ENCODE measurements at places on chromosomes 5 and 9.

GRCh38 chr5:140953234-140953633 lies 13.0 kb upstream of the PCDHAC2 start:
- DNase-seq: no peak

DNA sequence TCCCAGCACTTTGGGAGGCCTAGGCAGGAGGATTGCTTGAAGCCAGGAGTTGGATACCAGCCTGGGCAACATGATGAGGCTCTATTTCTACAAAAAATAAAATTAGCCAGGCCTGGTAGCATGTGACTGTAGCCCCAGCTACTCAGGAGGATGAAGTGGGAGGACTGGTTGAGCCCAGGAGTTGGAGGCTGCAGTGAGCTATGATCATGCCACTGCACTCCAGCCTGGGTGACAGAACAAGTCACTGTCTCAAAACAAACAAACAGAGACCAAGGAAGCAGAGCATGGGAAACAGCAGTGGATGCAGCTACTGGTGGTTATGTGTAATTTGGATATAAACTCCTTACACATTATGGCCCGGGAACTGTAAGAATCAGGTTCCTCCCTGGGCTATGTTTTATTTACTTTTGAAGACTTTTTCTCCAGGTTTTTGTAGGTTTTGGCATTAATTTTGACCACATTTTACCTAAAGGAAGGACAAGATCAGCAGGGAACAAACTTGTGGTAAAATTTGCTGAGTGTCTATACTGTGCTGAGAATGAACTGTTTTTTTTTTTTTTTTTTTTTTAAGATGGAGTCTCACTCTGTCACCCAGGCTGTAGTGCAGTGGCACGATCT lies 8.3 kb downstream of the KIF2A start:
- DNase-seq: no peak

DNA sequence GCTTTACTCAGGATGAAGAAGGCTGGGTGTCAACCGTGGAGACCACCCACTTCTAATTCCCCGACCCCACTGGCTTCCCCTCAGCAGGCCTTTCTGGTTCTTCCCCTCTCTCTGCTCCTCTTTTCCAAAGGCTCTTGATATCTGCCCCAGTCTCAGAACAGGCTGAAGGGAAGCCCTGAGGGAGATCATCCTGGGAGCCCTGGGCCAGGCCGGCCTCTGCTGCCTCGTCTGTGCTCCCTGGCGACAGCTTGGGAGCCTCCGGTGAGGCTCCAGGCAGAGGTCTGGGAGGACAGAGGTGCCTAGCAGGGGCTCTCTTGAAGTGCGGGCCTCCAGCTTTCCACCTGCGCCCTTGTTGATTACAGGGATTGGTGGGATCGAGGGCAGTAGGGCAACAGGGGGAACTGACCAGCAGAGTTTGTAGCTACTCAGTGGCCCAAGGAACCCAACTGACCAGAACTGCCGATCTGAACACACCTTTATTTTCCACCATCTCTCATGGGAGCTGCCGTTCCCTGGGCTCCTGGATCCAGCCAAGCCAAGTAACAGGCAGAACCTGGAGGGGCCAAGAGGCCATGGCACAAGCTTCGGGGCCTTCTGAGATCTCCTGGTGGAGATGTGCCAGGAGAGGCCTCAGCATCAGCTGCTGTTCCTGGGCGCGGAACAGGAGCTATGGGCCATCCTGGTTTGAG lies 198.5 kb downstream of the CACNA1B start:
- no peak for DNase-seq

DNA sequence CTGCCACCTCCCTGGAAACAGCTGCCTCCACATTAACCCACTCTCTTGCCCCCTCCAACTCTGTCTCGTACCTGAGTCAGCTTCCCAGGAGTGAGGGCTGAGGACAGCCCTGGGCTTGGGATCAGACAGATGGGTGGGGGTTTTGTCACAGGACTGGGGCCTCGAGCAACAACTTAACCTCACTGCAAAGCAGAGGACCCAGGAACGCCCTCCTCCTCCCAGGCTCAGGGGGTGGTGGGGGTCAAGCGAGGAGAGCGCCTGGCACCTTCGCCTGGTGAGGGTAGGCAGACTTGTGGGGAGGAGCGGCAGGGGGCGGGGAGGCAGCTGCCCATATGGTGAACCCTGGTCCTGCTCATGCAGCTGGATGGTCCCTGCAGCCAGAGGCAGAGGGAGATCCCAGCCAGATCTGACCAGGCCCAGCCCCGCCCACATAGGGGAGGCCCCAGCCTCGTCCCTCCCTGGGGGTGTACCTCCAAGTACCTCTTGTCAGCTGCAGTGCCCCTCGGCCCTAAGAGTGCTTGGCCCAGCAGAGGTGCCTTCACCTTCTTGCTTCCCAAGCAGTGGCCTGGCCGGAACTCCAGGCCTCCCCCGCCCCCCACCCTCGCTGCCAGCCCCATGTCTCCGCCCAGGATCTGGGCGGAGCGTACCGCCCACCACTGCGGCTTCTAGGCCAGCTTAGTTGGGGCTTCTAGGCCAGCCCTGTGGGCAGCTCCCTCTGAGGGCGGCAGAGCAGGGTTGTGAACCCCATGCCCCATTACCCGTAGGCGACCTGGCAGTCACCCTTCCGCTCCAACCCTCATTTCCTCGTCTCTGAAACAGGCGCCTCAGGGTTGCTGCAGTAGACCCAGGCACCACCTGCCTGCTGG lies at the start of gene SARDH:
SARDH (minus strand) TSS at position 579 of the 866 bp plus-strand sequence. CDS start 4,179 bp downstream, outside the sequence.
- DNase-seq: peak; percentile 53

- no peak for DNase-seq
These were observed 11.1 kb downstream of the SPRY4 start for GRCh38 chr5:142313682-142314081.

- no peak for DNase-seq
These were observed 284.8 kb downstream of the CTNND2 start for GRCh38 chr5:11619339-11620024.

DNA sequence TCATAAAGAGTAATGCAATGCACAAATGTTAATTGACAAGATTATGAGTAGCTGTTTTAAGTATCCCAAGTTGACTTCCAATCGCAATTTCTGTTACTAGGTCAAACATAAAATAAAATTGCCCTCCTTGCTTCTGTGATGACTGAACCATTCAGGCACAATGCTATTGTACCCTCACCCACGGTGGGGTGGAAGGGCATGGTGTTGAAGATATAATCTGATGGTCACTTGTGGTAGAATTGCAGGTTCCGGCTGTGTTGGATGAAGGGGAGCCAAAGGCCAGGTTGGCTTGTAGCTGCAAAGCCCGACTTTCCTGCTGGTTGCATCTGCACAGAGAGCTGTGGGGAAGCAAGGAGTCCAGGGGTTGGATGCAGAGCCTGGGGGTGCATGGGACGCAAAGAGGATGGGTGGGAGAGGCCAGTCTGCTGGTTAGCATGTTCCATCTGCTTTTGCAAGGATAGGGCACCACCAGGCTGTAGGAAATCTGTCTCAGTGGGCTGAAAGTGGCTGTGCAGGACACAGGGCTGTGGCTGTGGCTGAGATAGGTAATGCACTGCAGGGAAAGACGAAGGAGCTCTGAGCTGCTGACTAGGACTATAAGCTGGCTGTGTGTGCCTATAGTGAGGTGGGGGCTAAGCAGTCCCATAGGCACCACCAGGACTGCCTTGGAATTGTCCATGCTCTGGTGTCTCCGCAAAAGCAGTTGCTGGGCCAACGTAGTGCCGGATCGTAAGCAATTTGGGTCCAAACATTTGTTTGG lies 31.5 kb upstream of the PUM3 start:
- no peak for DNase-seq

GRCh38 chr5:112919972-112920371 lies 2.1 kb downstream of the REEP5 start:
- no peak for DNase-seq

DNA sequence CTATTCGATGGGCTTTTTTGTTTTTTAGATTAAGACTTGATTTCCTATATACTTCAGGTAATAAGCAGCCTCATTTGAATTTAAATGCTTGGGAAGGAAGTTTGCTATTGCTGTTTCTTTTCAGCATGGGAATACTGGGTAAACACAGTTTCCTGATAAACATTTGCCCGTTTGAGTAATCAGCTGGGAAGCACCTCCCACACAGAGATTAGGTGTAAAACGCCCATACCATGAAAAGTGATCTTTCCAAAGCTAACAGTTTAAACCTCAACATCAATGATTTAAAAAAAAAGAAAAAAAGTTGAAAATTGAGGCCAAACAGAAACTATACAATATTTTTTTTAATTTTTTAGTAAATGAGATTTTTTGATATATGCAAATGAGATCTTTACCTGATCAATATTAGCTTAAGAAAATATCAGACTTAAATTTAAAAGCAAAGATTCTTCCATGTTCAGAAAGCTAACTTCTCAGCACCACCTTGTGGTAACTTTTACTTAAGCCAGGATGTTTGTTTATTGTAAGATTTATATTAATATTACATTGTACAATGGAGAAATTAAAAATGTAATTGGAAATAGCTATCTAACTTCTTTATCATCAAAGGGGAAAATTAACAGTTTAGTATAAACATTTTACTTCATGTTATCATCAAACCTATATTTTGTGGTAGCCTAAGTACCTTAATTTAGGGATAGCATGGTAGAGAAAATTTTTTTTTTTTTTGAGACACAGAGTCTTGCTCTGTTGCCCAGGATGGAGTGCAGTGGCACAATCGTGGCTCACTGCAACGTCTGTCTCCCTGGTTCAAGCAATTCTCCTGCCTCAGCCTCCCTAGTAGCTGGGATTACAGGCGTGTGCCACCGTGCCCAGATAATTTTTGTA lies 39.8 kb downstream of the F2RL2 start:
- peak; percentile 33 for DNase-seq

DNA sequence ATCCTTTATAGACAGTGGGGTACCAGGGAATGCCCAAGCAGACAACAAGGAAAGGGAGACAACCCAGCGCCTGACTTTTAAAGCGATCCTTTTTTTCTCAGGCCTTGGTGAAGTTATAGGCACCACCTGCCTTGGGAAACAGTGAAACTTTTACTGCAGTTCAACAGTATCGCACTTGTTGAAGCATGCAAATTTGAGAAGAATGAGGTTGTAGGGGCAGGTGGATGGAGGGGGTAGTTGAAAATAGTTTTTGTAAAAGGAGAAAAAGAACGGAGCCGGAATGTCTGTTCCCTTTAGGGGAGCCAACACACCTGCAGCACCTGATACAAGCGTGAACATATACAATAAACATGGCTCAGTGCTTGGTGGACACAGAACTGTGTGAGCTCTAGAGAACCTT lies 190.2 kb upstream of the NR3C1 start:
- no peak for DNase-seq

- no peak for DNase-seq
These were observed 397.2 kb upstream of the DAB2 start for GRCh38 chr5:39822020-39822419.

GRCh38 chr9:12694013-12694412 lies 828 bp downstream of the TYRP1 start:
- no peak for DNase-seq

DNA sequence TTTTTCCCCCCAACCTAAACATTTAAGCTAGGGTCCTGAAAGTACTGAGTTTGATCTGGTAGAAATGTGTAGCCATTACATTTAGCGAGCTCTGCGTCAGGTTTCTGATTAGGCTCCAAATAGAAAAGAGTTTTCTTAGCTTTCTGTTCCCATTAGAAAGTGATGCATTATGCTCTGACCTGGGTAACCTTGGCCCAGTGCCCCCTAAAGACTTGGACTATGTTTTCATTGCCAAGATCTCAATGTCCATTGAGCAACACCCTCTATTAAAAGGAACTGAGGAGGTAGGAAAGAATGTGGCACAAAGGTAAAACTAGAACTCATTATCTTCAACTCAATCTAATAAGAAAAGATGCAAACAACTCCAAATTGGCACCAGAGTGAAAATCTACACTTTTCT lies 358.9 kb upstream of the PCSK5 start:
- no peak for DNase-seq

GRCh38 chr5:156826150-156826549 lies 23.9 kb upstream of the PPP1R2B start:
- no peak for DNase-seq

DNA sequence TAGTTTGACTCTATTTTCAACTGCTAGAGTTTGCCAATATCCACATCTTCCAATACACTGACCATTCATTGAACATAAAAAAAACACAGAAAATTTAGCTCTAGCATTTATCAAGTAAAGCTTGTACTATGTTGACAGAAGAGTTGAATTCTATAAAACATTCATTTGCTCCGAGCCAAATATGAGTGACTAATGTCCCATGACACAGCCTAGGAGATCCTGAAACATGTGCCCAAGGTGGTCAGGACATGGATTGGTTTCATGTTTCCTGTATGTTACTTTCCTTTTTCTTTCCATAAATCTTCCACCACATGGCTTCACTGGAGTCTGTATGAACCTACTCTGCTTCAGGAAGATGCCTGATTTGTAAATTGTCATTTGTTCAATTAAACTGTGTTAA lies 122.4 kb upstream of the PRDM9 start:
- DNase-seq: no peak

- DNase-seq: peak; percentile 25
These were observed 84.7 kb upstream of the SLCO6A1 start for GRCh38 chr5:102583276-102584124.
